ENCODE measurements at places on chromosomes 1 and 21. TPM values are rescaled to one million over a fixed set of nuclear protein-coding genes. Genes with fewer than 3 reads are reported as not detected.

Gene CCDC17
- not detected for total RNA-seq

Gene S1PR1
- 31.6 TPM for total RNA-seq

Gene ADORA3
- 7.2 TPM for total RNA-seq

Gene FMO2
- total RNA-seq = 4.7 TPM

Gene SPATA46
- not detected for total RNA-seq

Gene TRIM63
- total RNA-seq = not detected

Gene SRGAP2C
- 26.2 TPM for total RNA-seq

Gene FTCD
- total RNA-seq = 1.4 TPM

Gene CALML6
- 0.83 TPM for total RNA-seq

Gene CDC42SE1
- 59.0 TPM for total RNA-seq

Data from spinal cord (tissue), 10 donors.